ENCODE measurements at places on chromosomes 7 and 10.

DNA sequence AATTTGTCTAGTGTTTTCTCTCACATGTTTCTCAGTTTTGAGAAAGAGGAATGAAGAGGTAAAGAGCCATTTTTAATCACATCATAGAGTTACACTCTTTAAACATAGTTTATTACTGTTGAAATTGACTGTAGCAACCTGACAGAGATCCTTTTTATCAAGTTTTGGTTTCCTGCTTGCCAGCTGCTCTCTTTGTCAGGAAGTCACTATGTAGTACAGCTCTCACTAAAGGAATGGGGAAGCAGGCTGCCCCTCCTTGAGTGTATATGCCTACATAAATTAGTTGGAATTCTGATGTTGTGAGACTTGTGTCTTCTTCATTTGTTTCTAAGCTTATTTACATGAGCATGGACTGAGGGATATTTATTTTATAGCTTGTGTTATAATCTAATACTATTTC, 1274.0 kb upstream of the CELF2 start:
- no peak for DNase-seq

GRCh38 chr10:132324186-132324585, 7.8 kb upstream of the LRRC27 start:
- no peak for DNase-seq

DNA sequence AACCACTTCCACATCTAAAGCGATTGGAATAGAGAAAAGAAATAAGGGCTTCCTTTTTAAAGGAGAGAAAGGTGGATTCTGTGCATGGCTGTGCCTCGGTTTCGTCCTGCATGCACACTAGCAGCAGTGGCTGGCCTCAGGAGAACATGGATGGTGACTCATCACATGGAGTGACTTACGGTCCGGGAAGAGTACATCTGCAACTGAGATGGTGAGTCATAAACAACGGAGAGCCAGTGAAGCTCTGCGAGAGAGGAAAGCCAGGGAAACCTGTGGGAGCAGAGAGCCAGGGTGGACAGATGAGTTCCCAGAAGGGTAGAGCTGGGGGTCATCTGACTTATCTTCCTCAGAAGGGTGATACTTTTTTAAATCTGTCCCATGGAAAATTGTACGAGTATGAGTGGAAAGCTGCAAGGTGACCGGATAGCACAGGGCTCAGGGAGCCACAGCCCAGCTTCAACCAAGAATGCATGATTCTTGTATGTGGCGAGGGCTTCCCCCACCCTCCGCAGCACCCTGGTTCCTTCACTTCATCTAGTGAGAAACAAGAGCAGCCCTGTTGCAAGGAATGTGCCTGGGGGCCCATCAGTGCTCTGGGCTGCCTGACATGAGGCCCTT, 259.1 kb downstream of the KLF6 start:
- DNase-seq: peak; percentile 97

- DNase-seq: no peak
Measured at GRCh38 chr10:121655254-121656144, 57.3 kb upstream of the FGFR2 start.

GRCh38 chr7:108146070-108146842, 16.1 kb upstream of the LAMB4 start:
- peak; percentile 87 for DNase-seq

DNA sequence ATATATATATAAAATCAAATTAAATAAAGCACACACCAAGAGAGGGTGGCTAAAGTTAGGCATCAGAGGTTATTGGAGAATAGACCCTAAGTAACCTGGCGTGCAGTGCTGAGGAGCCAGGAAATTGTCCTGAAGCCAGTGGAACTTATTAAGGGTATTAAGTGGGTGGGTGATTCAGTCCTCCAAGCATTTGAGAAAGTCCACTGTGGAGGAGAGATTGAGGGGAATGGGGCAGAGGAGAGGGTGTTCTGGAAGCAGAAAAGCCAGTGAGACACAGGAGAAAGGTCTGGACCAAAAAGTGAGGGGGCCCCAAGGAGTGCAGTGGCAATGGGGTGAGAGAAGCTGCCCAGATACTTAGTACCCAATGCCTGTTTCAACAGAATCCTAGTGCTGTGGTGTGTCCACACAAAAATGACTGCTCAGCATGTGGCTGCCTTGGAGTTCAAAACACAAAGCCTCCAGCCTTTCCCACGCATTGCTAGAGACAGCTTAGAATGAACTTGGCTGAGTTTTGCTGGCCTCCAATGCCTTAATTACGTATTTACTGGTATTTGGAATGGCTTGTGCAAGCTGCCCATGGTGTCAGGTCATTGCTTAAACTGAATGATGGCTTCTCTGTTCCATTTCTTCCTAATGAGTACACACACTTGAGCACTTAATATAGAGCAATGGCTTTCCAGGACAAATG, 44.9 kb upstream of the CHST15 start:
- DNase-seq: no peak

GRCh38 chr7:5692112-5692844, 89.2 kb downstream of the RNF216 start:
- DNase-seq: peak; percentile 99

DNA sequence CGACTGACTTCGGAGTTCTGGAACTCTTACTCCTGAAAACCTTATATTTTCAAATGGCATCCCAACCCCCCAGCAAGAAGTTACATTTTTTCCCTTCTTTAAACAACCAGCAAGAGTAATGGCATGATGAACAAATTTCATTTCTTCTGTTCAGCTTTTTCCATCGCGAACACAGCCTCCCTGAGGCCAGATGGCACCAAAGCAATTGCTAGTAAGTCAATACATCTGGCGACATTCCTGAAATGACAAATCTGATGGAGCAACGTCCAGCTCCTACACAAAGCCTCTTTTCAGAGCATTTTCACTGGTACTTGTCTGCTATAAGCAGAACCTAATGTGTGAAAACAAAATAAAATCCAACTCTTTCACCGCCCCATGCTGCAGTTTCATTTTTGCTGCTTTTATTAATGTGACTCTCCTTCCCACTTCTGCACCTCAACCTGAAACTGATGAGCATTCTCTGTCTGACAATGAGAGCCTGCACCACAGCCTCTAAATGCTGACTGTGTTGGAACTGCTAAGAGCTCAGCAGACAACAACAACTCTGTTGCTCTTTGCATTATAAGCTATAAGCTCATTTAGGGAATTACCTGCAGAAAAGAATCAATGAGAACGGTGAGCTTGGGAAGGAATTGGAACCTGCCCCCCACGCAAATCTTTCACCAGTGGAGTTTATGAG, 229.8 kb downstream of the FGFR2 start:
- no peak for DNase-seq

DNA sequence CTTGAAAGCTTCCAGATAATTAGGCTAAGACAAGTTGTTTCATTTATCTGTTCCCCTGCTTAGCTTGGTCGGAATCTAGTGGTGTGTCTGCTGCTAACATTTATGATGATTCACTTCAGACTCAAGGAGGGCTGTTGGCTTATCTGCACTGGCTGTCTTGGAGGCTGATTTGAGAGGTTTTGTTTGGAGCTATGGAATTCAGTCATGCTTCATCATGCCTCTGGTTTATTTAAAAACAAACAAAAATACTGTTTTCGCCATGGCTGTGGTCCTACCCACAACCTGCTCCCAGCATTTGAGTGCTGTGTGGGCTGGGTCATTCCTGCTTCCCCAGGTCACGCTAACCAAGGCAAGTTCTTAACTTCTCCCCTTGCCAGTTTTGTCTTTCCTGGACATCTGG, 11.7 kb upstream of the ARPC1B start:
- DNase-seq: peak; percentile 32

GRCh38 chr7:389911-390601, 100.1 kb downstream of the FOXL3 start:
- DNase-seq: no peak

DNA sequence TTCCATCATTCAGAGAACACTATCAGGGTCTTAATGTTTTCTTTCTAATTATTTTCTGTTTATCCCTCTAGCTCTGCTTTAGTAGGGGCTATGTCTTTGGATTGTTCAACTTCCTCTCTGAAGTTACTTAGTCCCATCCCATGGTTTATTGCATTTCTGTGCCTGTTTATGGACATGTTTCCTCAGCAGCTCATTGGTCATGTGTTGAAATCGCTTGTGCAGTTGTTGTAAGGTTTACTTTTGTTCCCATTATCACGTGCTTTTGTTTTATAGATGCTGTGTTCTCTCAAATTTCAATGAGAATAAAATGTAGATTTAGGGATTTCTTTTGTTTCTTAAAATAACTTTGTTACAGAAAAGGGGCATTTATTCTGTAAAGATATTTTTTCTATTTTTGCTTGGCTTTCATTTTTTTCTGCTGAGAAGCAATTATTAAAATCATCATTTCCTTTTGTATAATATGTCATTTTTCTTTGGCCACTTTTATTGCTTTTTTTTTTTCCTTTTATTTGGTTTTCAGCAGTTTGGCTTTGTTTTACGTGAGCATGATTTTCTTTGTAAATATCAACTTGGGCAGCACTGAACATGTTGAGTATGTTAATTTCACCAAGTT, 110.9 kb downstream of the CCDC7 start:
- no peak for DNase-seq

- no peak for DNase-seq
Measured at GRCh38 chr10:131559450-131559911, 248.0 kb upstream of the TCERG1L start.

- DNase-seq: no peak
Measured at GRCh38 chr7:140883378-140883777, 41.4 kb downstream of the BRAF start.

GRCh38 chr10:78729366-78729765, 339.4 kb upstream of the ZMIZ1 start:
- no peak for DNase-seq

GRCh38 chr7:4607311-4607729, 74.8 kb upstream of the FOXK1 start:
- no peak for DNase-seq

- DNase-seq: no peak
Measured at GRCh38 chr10:95767884-95768556, 12.1 kb downstream of the ENTPD1 start.

GRCh38 chr10:25191162-25191895, 16.5 kb downstream of the GPR158 start:
- DNase-seq: no peak

GRCh38 chr10:30114401-30114800, 55.0 kb upstream of the JCAD start:
- DNase-seq: no peak

GRCh38 chr10:59057345-59057744, 119.1 kb upstream of the PHYHIPL start:
- no peak for DNase-seq

DNA sequence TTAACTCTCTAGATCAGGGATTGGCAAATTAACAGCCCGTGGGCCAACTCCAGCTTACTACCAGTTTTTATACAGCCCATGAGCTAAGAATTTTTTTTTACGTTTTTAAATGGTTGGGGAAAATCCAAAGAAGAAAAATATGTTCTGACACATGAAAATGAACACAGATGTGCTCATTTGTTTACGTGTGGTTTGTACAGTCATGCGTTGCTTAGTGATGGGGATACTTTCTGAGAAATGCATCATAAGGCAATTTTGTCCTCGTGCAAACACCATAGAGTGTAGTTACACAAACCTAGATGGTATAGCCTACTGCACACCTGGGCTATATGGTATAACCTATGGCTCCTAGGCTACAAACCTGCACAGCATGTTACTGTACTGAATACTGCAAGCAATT, 8.3 kb upstream of the SMKR1 start:
- DNase-seq: peak; percentile 75

DNA sequence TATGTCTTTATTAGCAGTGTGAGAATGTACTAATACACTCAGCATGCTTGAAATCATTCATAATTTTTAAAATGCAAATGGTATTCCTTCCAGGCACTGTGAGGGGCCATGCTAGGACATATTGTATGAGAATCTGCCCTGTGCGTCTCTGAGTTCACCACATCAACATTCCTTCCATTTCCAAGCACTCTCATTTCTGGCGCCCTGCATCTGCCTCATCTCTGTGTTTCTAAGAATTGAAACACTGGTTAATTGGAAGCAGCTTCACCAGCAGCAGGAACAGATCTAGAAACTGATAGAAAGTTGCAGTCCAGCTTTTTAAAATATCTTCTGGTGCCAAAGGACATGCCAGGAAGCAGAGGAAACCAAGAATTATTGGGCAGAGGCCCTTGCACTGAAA, 555.9 kb upstream of the DPP6 start:
- DNase-seq: no peak

DNA sequence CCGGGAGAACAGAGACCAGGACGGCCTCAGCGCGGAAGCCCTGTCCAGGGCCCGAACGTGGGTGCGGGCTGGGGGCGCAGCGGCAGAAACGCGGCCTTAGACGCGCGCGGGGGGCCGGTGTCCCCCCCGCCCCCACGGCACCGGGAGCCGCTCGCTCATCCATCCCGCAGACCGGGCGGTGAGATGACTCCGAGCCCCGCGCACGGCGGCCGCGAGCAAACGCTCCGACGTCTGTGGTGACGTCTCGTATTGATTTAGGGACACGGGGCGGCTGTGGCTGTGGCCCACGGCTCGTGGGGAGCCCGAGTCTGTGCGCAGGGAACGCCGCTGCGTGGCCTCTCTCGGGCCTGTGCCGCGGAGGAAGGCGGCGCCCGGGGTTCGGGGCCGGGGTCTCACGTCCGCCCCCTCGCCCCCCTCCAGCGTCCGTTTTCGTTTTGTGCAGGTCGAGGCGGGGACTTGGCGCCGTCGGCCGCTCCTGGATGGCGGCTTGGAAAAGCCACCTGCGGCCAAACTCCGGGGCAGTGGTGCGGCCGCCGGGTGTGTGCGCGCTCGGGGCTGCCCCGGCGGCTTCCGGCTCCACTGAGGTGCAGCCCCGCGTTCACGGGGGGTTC, 1.0 kb upstream of the NKX6-2 start:
- no peak for DNase-seq

- peak; percentile 73 for DNase-seq
Measured at GRCh38 chr7:91694351-91694841, 186.1 kb downstream of the MTERF1 start.

GRCh38 chr10:121493521-121493920, 104.7 kb downstream of the FGFR2 start:
- DNase-seq: no peak

GRCh38 chr10:119448628-119449584, 93.6 kb downstream of the RGS10 start:
- peak; percentile 6 for DNase-seq

DNA sequence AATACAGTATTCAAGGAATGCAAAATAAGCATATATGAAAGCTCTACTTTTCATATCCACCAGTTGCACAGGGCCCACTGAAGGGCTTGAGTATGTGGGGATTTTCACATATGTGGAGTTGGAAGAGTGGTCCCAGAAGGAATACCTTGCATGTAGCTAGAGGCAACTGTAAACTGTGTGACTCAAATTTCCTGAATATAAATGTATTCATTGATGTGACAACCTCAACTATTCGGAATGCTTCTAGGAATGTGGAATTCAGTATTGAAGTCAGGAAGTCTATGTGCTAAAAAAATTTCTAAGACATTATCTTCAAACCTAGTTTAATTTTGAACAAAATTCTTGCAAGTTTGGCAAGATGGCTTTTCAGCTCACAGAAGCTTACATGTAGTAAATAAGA, 695.5 kb upstream of the SEMA3D start:
- peak; percentile 17 for DNase-seq

DNA sequence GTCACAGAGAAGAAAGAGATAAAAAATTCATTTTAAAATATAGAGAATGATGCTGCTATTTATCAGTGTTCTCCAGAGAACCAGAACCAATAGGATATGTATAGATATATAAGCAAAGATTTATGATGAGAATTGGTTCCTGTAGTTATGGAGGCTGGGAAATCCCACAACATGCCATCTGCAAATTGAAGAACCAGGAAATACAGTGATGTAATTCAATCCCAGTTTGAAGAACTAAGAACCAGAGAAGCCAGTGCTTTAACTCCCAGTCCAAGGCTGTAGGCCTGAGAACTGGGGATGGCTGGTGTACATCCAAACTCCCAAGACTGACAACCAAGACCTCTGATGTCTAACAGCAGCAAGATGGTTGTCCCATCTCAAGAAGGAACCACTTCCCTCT, 192.9 kb upstream of the PLXDC2 start:
- no peak for DNase-seq
